ENCODE measurements at places on chromosomes 13 and 19.
A peak's percentile ranks its signal among the peaks of the same experiment; 100 is the strongest.

DNA sequence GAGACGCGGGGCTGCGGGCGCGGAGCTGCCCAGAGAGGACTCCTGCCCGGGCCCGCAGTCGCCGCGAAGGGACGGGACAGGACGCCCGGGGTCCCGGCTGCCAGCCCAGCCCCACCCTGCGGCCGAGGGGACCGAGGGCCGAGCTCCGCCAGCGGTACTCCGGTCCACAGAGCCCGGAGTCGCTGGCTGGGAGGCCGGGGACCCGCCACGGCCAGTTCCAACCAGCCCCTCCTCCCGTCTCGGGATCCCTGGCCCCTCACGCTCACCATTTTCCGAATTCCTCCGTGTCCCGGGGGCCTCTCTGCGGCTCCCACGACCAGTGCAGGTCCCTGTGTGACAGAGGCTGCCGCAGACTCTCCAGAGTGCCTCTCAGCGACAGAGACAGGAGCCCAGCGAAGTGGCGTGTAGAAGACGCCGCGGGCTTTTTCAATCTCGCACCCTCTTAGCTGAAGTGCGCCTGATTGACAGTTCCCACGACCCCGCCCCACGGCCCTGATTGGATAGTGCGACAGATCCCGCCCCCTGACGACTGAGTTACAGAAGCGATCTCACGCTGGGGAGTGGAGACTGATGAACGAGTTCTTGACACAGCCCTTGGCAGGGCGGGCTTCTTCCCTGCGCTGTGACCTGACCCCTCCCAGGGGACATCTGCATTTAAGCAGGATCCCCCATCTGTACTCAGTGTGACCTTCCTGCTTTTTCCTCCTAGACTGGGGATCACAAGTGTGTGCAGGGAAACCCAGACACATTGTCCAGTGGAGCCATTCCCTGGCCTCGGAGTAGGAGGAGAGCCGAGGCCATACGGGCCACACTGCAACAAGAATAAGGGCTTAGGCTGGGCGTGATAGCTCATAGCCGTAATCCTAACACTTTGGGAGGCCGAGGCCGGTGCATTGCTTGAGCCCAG lies 44.0 kb downstream of the ZNF823 start:
- peak; percentile 70 for DNase-seq

DNA sequence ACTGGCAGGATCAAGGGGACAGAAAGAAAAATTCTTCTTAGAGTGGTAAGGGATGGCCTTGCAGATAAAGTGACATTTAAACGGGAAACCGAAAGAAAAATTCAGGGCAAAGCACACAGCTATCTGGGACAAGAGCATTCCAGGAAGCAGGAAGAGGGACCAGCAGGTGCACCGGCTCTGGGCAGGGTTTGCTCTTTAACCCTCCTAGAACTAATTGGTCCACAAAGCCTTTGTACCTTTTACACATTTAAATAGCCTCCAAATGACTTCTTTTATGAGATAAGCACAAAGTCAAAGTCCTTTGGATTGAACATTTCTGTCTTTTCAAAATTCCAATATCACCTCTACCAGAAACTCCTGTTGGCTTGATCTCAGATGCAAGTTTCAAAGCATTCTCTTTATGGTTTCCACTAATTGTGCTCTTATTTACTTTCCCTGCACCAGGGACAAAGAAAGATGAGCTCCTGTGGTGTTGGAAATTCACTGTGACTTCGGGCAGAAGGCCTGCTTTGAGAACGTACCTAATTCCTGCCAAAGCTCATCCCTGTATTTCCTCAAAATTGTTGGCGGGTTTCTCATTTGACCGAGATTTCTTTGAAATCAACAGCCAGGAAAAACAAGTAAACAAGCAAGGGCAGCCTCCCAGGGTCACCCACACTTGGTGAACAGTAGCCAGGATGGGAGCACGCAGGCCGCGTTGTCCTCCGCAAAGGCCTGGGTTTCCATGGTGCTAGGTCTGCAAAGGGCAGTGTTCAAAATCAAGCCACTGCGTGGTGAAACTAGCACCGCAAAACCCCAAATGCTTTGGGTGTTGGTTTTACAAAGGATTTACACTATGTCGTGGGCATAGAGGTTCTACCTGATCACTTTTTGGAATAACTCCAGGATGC lies 98.6 kb downstream of the IRS2 start:
- no peak for DNase-seq

GRCh38 chr13:50353651-50354415 lies 338.6 kb downstream of the KCNRG start:
- no peak for DNase-seq

DNA sequence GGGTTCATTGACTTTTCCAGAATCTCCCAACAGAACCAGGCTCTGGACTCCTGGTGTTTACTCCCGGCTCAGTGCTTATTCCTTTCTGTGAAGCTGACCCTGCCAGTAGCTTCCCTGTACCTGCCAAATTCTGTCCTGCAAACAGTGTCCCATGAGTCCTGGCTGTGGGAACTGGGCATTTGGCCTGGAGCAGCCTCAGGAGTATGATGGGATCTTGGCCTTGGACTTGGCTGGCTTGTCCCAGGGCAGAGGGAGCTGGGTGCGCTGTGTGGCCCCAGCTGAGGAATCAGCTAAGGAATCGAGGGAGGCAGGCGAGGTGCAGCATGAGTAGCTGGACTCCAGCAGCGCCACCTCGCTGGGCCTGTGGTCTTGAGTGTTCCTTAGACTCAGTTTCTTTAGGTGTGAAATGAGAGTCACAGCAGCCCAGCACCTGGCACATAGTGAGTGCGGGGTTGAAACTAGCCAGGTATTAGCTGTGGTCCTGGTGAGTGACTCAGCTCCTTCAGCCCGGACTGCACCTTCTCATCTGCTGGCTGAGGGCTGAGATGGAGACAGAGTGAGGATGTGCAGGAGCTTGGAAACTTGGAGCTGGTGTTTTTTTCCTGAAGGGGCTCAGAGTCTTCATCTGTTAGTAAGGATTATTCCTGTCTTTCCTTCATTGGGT lies 10.4 kb downstream of the CLASRP start:
- DNase-seq, result no peak

GRCh38 chr13:77429320-77430142 lies 102.6 kb upstream of the MYCBP2 start:
- peak; percentile 47 for DNase-seq

Data from activated CD4-positive, alpha-beta T cell treated with anti-CD3 and anti-CD28 coated beads, Interleukin-10, Interleukin-2, amounts not matched to agents 100 ng/mL and 50 ng/mL, durations not matched to agents 16 hours and 8 hours (primary cell).